ENCODE measurements at places on chromosomes 16 and 17.

GRCh38 chr16:66278604-66279262, 87.8 kb upstream of the CDH5 start:
- no peak for DNase-seq

GRCh38 chr16:67386861-67387455, 6.3 kb downstream of the TPPP3 start:
- no peak for DNase-seq

GRCh38 chr17:80064696-80065095, 28.3 kb downstream of the CCDC40 start:
- DNase-seq: no peak

- DNase-seq: no peak
Observed at GRCh38 chr16:76942089-76942488, 248.9 kb upstream of the MON1B start.

GRCh38 chr16:21608639-21609328, 9.4 kb downstream of the METTL9 start:
- DNase-seq: peak; percentile 53

DNA sequence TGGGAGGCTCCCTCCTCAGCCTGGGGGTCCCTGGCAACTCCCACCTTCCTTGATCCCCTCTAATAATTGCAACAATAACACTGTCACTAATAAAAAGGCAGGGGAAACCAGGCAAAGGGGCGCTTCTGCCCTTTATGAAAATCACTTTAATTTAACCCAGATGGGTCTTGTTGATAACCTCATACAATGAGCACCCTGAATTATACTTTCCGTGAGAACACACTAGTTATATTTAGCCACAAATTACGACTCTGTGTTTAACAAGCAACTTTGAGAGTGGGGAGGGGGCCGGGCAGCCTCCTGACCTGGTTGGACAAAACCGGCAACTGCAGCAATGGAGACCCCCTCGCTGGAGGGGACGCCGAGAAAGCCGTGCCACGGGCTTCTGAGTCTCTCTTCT, 5.7 kb upstream of the BAHCC1 start:
- DNase-seq: no peak

GRCh38 chr17:81529437-81529803, 1.2 kb downstream of the FSCN2 start:
- DNase-seq: no peak

DNA sequence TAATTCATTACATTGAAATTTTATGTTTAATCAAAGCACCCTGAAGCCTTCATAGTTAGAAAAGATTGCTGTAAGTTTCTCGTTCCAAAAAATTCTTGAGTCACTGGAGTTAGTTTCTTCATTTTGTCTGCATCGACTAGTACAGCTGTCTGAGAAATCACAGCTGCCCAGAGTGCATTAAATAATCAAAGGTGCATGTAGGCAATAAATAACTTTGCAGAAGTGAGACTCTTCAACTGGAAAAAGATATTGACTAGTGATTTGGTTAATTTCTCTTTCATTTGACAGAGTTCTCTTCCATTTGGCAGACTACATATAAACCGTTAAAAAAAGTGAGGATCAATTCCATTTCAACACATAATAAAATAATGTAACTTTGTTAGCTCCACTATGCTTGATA, 234.0 kb downstream of the CNTNAP4 start:
- DNase-seq: no peak

GRCh38 chr17:66720567-66720966, 114.3 kb upstream of the CACNG5 start:
- no peak for DNase-seq

DNA sequence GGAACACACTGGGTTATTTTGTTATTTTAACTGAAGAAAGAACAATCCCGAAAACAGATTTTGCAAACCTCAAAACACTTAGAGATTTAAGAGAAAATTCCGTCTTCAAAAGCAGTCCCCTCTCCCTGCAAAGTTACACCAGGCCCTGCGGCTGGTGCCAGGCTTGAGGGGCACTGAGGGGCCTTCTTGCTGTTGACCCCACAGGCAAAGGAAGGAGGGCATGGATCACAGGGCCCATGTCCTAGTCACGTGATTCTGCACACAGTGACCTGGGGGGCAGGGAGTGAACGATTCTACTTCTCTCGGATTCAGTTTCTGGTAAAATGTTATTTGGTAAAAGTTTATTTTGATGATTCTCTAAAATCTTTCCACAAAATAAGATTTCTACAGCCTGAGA, 55.3 kb upstream of the FASN start:
- no peak for DNase-seq

DNA sequence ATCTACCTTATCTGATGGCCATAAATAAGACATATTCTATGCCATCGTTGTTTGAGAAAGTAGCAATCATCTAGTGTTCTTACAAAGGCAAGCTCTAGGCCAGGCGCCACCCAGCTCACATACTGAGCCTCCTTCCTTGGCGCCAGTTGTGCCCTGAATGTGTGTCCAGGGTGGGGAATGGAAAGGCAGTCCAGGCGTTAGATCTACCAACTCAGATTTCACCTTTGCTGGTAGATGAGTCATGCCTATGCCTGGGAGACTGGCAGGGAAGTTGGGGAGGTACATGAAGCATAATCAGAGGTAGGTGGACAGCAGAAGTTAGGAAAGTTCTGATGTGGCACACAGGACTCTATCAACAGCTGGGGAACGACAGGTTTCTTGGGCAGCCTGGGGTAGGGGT, 23.6 kb downstream of the SDR42E1 start:
- no peak for DNase-seq

DNA sequence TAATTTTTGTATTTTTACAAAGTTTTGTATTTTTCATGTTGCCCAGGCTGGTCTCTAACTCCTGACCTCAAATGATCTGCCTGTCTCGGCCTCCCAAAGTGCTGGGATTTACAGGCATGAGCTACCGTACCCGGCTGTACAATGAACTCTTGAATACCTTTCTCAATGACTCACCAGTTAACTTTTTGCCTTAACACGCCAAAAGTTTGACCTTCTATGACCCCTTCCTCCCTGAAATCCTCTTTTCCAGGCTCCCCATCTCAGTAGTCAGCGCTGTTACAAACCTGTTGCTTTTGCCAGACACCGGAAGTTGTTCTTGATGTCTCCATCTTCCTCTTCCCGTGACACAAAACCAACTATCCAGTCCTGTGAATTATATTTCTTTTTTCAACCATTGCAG, 158.1 kb upstream of the ASIC2 start:
- DNase-seq: no peak

GRCh38 chr17:74729866-74730265, 7.2 kb upstream of the RAB37 start:
- DNase-seq: no peak

DNA sequence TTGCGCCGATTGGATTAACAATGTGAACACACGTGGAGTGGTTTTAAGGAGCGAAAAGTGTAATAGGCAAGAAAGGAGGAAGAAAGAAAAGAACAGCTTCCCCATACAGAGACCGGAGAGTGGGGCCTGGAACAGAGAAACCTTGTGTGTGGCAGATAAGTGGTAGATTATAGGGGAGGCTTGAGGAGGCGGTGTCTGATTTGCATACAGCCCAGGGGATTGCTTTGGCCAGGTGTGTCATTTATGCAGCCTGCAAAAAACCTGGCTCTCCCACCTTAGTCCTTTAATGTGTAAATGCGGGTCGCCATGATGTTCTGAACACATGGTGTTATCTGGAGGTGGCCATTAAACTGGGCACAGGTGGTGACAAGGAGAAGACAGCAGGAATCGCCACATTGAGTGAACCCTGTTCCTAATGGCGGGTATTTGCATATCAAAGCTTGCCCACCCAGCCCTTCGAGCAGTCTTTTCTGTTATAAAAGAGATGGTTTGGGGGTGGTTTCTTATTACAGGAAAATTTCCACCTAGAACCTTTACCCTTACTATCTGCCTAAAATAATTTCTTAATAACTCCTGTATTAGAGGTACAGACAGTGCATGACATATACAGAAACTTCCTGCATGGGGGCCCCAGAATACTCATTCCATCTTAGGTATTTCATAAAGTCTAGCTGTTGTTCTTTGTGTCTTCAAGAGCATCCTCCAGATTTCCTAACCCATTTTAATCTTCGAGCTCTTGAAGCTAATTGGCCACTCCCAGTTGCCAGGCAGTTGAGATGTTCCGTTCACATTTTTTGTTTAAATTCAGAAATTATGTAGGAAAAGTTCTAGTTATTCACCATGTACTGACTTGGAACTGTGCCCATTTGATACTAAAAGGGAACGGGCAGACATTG, 292.5 kb downstream of the RBFOX1 start:
- no peak for DNase-seq

GRCh38 chr17:42405076-42405475, 16.8 kb upstream of the STAT3 start:
- DNase-seq: no peak

DNA sequence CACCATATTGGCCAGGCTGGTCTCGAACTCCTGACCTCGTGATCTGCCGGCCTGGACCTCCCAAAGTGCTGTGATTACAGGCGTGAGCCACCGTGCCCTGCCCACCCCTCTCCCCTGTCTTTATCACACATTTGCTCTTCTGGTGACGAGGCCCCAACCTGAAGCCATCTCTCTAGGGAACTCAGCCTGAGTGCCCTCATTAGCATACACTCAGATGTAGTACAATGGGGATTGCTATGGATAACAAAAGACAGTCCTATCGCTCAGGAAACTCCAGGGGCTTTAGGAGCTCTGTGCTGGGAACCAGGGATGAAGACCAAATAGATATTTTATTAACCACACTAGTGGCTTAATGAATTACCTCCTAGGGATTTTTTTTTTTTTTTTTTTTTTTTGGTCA, 100.7 kb downstream of the MARF1 start:
- DNase-seq: no peak

GRCh38 chr16:58034128-58034685, 8.7 kb downstream of the MMP15 start:
- no peak for DNase-seq

DNA sequence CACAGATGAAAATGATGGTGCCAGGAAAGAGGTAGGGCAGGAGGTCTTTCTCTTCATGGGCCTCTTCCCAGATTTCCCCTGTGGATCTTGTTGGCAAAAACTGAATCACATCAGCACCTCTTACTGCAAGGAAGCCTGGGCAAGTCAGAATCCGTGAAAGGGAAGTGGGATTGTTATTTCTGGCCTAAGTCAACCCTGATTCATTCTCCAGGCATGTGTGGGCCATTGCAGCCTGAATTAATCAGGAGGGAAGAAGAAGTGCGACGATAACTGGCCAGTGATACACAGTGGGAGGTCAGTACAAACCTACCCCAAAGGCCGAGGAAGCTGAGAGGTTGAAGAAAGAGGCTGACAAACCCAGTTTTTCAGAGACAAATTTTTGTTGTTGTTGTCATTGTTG, 17.9 kb upstream of the NSMCE1 start:
- no peak for DNase-seq

DNA sequence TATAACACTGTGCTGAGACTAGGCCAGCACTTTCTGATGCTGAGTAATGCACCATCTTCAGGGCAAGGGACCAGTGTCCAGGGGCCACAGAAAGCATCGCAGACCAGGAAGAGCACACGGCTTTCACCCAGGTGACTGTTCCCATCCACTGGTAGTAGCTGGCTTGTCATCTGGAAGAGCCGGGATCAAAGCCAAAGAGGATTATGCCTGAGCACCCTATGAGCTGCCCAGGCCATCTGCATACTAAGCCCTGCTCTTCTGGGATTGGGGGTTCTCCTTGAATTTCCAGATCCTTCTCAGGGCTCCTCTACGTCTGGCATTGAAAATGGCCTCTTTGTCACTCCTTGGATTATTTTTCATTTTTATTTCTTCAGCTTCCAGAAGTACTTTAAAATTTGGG, 140.7 kb downstream of the IRX3 start:
- no peak for DNase-seq

GRCh38 chr17:73806768-73807167, 162.5 kb upstream of the SDK2 start:
- no peak for DNase-seq

GRCh38 chr17:77212081-77212832, 71.5 kb downstream of the SEC14L1 start:
- DNase-seq: no peak

- DNase-seq: peak; percentile 77
Observed at GRCh38 chr16:27326738-27327585, 13.2 kb downstream of the IL4R start.

DNA sequence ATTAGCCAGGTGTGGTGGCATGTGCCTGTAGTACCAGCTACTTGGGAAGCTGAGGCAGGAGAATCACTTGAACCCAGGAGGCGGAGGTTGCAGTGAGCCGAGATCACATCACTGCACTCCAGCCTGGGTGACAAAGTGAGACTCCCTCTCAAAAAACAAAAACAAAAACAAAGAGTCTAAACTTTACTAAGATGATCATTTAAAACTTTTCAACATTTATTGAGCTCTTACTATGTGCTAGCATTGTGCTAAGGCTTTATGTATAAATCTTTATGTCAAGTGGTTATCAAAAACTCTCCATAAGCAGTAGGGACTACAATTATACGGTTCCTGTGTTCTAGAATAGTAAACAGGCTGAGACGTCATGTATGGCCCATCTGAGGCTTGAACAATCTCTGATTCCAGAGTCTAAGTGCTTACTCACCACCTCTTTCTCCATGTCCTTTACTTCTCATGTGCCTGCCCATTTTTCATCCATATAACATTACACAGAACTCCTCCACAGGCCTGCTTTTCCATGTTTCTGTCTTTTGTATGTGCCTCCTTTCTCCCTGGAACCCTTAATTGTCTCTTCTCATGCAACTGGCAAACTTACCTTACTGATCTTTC, 66.7 kb downstream of the NUP88 start:
- no peak for DNase-seq

- peak; percentile 75 for DNase-seq
Observed at GRCh38 chr17:49494986-49495841, at the start of gene NGFR. TSS of gene NGFR (plus strand) at chr17:49495293. CDS start at chr17:49495418, 125 bp downstream.

GRCh38 chr16:11564046-11564926, 22.4 kb downstream of the LITAF start:
- DNase-seq: no peak

DNA sequence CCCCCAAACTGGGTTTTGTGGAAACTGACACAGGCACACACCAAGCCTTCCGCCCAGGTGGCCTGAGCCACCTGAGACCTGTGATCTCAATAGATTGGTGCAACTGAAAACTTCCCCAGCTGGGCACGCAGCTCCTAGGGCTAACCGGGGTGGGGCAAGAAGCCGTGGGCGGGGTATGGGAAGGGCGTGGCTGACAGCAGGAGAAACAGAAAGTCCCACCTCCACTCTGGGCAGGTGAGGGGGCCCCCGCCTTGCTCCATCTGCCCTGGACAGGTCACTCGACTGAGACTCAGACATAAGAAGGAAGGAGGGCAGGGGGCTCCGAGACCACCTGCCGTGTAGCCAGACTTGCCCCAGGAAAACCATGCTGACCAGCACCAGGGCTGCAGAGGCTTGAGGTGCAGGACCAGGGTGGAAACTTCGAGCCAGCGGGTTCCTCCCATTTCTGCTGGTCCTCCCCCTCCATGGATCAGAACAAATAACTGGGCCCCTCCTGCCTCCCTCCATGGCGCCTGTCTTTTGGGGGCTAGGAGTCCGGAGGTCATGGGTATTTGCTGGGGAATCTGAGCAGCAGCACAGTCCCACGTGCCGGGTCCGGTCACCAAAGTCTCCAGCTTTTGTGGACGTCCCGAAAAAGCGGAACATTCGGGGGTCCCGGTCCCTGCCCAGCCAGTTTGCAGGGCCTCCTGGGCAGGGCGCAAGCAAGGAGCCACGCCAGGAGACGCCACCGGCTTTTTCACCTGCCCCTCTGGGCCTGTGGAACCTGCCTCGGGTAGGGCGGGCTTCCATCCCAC, 1.3 kb downstream of the TIMP2 start:
- DNase-seq: peak; percentile 16

- no peak for DNase-seq
Observed at GRCh38 chr17:65783845-65784334, 222.4 kb upstream of the AXIN2 start.

- DNase-seq: no peak
Observed at GRCh38 chr17:44097110-44097958, 26.1 kb downstream of the HDAC5 start.

GRCh38 chr17:15918261-15918660, 26.7 kb upstream of the ADORA2B start:
- DNase-seq: no peak
